Lower leg skin (tissue), 4 donors: ENCODE measurements at places on chromosomes 7 and 10.

GRCh38 chr10:639001-639750 lies 50.3 kb downstream of the DIP2C start:
- no peak for DNase-seq

DNA sequence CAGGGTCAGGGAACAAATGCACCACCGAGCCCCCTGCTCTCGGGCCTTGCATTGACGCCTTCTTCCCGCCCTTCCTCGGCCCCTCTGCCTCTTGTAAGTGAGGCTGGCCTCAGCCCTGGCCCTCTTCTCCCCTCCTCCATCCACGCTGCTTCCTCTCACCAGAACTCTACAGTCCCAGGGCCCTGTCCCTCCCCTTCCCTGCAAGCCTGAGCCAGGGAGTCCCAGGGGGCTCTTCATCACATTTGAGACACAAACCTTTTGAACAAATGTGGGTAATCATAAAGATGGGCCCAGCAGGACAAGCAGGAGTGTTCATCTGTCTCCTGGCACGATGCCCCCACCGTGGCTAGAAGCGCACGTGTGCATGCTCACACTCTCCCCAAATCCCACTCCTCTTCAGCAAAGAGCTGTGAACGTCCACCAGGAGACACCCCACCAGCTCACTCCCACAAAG lies 57.7 kb downstream of the SLIT1 start:
- DNase-seq, result no peak

- no peak for DNase-seq
Observed at GRCh38 chr7:75718390-75719031, 20.2 kb downstream of the HIP1 start.

DNA sequence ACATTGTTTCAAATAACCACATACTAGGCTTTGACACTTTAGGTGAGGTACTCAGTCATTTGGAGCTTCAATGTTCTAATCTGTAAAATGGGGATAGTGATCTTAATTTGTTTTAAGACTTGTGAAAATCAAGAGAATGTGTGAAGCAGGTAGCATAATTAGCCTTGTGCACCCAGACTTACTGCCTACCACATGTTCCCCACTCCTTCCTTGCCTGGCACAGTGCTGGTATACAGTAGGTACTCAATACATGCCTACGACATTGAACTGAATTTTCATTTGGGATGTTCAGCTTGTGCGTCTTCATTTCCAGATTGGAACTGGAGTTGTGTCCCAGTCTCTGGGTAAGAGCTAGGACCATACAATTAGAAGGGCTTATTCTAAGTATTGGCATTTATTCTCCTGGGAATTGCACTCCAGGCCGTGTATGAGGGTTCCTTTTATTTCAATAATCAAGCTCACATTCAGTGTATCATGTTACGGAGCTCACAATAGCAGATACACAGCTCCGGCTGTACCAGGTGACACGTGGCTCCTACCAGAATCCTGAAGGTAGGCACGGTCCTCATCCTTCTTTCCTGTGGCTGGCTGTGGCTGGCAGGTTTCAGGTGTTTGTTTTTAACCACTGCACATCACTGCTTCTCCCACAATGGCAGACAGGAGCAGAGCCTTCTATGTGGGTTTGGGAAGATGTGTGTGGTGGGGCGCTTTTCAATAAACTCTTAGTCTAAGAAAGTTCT lies 109.4 kb upstream of the PDCD4 start:
- peak; percentile 63 for DNase-seq

DNA sequence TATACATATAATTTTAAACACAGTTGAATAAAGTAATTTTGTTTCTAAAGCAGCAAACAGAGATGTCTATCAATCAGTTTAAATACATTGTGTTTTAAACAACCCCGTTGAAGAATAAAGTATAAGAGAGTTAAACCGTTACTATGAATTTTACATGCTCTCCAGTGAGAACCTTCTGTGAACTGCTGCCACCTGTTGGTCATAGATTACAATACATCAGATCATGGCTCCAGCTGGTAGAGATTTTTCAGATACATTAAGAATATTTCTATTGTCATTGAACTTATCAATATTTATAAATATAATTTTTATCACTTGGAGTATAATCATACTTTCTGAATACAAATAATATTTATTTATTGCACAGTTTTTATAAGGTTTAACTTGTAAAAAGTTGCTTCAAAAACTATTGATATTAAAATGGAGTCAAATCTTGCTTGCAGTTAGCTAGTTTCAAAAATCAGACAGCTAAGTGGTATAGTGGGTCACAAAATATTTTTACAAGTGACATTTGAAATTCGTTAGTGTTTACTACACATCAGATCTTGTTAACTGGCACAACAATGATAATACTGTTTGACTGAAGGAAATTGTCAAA lies 561.2 kb upstream of the PHF14 start:
- no peak for DNase-seq

DNA sequence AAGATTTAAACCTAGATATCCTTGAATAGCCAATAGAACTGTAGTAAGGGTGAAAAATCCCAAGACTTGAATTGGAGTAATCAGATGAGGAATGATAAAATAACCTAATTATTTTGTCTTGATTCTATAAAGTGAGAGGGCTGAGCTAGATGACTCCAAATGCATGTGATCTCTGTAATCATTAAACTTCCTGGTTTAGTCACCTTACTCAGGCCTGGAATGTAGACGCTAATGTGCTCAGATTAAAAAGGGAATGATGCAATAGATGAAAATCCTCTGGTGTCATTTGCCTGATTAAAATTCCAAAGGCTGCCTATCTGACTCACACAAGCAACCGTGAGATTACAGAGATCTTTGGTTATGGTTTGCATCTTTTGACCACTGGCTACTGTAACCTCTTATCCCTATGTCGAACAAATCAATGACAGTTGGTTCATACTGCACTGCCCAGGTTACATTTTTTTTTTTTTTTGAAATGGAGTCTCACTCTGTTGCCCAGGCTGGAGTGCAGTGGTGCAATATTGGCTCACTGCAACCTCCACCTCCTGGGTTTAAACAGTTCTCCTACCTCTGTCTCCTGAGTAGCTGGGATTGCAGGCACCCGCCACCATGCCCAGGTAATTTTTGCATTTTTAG lies 2.9 kb upstream of the HKDC1 start:
- DNase-seq, result no peak

DNA sequence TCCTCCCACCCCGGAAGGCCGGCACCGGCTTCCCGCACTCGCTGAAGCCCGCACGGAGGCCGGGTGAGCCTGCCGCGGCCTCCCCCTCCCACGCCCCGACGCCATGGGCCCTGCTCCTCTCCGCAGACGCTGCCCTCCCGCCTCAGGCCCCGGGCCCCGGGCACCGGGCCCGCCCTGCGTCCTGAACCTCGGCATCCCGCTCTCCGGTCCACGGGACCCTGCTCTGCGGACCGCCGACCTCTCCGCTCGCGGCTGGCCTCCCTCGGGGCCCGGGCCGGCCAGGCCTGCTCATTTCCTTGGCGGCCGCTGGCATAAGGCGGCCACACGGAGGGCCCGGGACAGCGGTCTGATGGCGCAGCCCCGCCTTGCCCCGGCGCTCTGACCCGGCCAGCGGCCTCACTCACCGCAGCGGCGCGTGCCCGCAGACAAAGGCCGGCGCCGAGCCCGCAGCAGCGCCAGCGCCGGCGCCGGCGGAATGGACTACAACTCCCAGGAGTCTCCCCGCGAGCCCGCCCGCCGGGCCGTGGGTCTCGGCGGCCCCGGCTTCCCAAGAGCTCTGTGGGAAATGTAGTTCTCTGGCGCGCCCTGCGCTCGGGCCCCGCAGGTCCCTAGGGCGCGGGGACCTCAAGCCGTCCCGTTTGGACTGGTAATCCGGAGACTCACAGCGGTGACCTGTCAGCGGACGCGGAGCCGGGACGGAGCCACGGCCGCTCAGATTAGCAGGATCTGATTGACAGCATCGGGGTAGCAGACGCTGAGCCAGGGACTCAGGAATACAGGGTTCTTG lies at the start of gene ZNF32:
TSS of gene ZNF32 (minus strand) at position 484 of the 787 bp plus-strand sequence. CDS start 2,748 bp downstream, outside the sequence.
- peak; percentile 95 for DNase-seq

DNA sequence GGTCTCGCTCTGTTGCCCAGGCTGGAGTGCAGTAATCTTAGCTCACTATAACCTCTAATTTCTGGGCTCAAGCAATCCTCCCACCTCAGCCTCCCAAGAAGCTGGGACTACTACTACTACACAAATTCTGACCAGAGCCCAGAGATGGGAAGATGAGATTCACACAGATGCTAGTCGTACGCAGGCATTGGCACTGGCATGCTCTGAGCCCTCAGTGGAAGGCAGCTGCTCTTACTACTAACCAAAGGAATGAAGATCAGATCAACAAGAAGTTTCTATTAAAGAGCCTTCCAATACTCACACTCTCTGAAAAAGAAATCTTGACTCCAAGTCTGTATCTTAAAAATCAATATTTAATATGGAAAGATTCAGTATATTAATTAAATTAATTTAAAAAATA lies 10.7 kb downstream of the GDF2 start:
- DNase-seq, result no peak

- DNase-seq, result no peak
Observed at GRCh38 chr10:71635251-71635866, 84.2 kb downstream of the C10orf105 start.

- DNase-seq, result no peak
Observed at GRCh38 chr10:31383810-31384588, 65.0 kb downstream of the ZEB1 start.

- no peak for DNase-seq
Observed at GRCh38 chr7:43076189-43076605, 36.2 kb upstream of the HECW1 start.
